ENCODE measurements at places on chromosomes 7 and 10. TPM values are rescaled to one million over a fixed set of nuclear protein-coding genes. Genes with fewer than 3 reads are reported as not detected.

Gene LIPF
- not detected for total RNA-seq

Gene NDUFB8
- 242 TPM for total RNA-seq

Gene FAM13C
- not detected for total RNA-seq

Gene MPP7
- total RNA-seq: 6.6 TPM

Gene MRLN
- total RNA-seq: not detected

Gene TUBB8
- not detected for total RNA-seq

Gene ABI1
- total RNA-seq: 37.1 TPM

Gene NODAL
- total RNA-seq: not detected

Gene C7orf33
- total RNA-seq: not detected

Gene CDHR3
- 1.4 TPM for total RNA-seq

Gene CLEC2L
- not detected for total RNA-seq

Gene HMX2
- total RNA-seq: not detected

Gene CYP26C1
- not detected for total RNA-seq

Gene RNF148
- total RNA-seq: not detected

Gene FRMD4A
- 2.1 TPM for total RNA-seq

Gene EMX2
- total RNA-seq: not detected

Gene FGF8
- total RNA-seq: not detected

Gene VTI1A
- 38.2 TPM for total RNA-seq

Gene TDRD1
- 0.16 TPM for total RNA-seq

Gene MDFIC
- 131 TPM for total RNA-seq

Gene OR2A25
- total RNA-seq: not detected

Gene CALHM1
- total RNA-seq: not detected

Gene PDGFA
- 11.6 TPM for total RNA-seq

Gene AS3MT
- total RNA-seq: not detected

Gene PROSER2
- 2.4 TPM for total RNA-seq

Gene AFAP1L2
- total RNA-seq: 1.6 TPM

Gene CBLL1
- total RNA-seq: 42.7 TPM

Gene BEND7
- not detected for total RNA-seq

Gene CH25H
- total RNA-seq: not detected

Gene TMEM178B
- total RNA-seq: 0.97 TPM

Gene AGMO
- total RNA-seq: not detected

Gene SFTPA1
- total RNA-seq: not detected

Gene PIP
- total RNA-seq: not detected
